Activated naive CD4-positive, alpha-beta T cell treated with anti-CD3 and anti-CD28 coated beads, Interleukin-2, amount 50 U/mL, for 16 hours (primary cell): ENCODE measurements at places on chromosomes 1 and 21.

DNA sequence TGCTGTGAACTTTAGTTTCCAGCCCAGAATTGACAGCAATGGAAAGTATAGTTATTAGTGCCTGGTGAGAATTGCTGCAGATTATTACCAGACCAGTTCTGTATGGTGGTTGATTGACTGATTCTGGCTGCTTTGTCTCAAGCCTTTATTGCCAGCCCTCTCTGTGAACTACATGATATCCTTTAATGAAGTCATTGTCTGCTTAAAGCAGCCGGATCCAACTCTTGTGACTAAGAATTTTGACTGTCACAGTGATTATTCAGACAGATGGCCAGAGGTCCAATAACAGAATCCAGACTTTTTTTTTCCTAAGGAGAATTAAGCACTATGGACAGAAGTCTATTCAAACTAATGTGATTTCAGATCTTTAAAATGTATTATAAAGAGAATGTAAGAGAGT, 1548.6 kb upstream of the B3GALT2 start:
- no peak for DNase-seq

DNA sequence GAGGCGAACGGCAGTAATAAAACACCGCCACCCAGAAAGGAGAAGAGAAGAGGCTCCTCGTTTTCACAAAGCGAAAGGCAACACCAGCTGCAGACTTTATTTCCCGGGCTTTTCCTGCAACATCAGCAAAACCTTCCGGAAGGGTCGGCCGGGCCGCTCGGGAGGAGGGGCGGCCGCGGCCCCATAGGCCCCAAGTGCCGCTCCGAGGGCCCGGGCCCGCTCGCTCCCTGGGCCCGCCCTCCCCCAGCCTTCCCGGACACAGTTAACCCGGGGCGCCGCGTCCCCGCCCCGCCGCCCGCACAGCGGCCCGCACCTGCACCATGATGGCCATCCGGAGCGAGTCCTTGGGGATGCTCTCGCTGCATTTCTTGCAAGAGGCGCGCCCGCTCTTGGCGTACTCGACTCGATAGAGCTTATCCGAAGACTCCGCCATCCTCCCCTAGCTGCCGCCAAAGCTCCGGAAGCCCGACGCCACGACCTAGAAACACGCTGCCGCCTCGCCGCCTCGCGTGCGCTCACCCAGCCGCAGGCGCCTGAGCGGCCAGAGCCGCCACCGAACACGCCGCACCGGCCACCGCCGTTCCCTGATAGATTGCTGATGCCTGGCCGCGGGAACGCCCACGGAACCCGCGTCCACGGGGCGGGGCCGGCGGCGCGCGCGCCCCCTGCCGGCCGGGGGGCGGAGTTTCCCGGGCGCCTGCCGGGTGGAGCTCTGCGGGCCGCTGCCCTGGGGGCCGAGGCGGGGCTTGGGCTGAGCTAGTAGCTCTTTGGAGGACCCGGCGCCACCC, at the start of gene PARP1:
Gene PARP1 (minus strand): TSS at position 597 of the 788 bp plus-strand sequence. CDS start 164 bp downstream, at position 433.
- peak; percentile 90 for DNase-seq

DNA sequence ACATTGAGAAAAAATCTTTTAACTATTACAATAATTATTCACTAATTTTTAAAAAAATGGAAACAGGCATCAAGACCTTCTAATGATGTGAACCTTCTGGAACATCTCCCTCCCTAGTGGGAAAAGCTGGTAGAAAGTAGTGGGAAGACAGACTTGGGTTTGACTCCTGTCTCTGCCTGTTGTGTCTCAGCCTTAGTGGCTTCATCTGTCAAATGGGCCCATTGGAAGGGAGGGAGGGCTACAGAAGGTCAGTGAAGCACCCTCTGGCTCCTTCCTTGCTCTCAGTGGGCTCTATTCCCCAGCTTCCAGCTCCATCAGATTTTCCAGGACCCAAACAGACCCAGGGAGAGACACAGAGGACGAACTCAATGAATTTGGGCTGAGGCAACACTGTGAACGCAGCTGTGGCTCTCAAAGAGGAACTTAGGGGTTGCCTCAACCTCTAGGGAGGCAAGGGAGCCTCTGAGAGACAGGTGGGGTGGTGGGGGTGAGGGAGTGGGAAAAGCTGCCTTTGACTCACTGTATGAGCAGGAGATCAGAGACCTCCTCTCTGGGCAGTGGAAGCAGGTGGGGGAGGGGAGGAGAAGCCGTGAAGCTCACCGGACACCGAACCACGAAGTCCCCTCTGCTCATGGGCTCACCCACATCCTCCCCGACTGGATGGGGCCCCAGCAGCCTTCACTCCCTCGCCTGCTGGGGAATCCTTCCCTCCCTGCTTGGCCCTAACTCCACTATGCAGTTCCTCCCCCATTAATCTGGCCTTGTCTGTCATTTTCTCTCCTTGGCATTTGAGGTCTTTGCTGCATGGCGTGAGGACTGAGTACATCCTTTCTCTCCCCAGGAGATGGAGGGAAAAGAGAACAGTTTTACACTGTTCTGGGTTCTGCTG, 4.5 kb downstream of the CNR2 start:
- no peak for DNase-seq

GRCh38 chr21:34018910-34019309, 54.5 kb upstream of the MRPS6 start:
- no peak for DNase-seq

GRCh38 chr21:14737922-14738321, 191.8 kb upstream of the SAMSN1 start:
- peak; percentile 26 for DNase-seq

- no peak for DNase-seq
Measured at GRCh38 chr1:228837817-228838716, 102.8 kb downstream of the RHOU start.

GRCh38 chr1:61253059-61253735, 170.8 kb downstream of the NFIA start:
- DNase-seq: no peak

DNA sequence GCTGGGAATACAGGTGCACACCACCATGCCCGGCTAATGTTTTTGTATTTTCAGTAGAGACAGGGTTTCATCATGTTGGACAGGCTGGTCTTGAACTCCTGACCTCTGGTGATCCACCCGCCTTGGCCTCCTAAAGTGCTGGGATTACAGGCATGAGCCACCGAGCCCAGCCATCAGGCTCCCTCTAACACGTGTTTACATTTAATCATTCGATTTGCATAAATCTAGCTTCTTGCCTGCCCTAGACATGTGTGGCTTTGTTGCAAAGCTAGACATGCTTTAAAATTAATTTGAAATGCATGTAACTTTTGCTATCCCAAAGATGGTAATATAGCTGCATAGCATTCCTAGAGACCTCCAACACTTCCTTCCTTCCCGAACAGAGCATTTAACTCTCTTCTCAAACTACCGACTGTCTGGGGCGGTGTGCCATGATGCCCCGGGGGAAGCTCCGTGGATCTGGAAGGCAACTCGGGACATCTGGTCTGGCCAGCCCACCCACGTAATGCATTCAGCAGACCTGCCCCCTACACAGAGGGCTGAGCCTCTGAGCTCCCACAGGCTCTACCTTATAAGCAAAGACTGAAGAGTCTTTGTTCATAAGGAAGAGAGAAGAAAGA, 34.6 kb upstream of the NID1 start:
- DNase-seq: no peak
